ENCODE measurements at places on chromosomes 2 and 18.

DNA sequence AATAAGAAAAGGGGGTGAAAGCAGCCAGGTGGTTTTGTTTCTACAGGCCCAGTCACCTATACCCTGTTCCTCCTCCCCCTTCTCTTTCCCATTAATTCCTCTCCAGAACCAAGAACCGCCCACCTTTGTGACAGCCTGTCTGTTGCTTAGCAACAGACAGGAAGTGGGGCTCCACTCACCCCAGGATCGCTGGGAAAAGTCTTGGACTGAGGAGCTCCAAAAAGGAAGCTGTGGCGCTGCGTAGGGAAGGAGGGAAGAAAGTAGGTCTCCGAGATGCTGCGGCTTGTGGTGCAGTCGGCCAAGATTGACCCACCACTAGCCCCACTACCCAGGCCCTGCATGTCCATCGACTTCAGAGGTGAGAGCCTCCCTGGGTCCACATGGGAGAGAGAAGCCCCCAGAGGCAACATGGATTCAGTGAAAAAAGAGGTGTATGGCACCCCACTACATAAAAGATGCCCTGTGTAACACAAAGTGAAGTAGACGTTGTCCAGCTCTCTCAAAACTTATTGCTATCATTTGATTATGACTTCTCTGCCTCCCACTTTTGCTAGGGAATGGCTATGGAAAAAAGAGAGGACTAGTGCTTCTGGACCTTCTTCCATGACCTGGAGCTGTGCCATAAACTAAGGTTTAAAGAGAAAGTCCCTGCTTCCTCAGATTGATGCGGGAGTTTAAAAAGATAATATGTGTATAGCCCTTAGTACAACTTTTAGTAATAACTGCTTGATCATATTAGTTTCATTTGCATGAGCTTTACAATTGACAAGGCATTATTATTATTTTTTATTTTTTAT is at the start of gene FER1L5:
Gene FER1L5 (plus strand): TSS at position 201 of the 797 bp plus-strand sequence. CDS start 73 bp downstream, at position 274.
- peak; percentile 88 for DNase-seq

- DNase-seq = no peak
Observed at GRCh38 chr18:49096021-49096420, 145.3 kb upstream of the SMAD7 start.

- DNase-seq = no peak
Observed at GRCh38 chr2:215191477-215191876, 53.1 kb upstream of the ABCA12 start.

DNA sequence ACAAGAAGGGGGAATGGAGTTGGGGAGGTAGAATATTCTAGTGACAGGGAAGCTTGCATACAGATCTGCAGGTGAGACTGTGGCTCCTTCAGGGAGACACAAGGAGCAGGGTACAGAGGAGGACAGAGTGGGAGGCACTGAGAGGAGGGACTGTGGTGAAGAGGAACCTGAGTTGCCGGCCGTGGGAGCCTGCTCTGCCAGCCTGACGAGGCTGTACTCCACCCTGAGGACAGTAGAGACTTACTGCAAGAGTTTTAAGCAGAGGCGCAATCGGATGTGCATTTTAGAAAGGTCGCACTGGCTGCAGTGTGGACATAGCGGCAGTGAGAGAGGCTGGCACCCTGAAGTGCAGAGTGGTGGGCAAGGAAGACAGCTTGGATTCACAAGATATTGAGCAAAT is 185.8 kb downstream of the GFPT1 start:
- DNase-seq = no peak

DNA sequence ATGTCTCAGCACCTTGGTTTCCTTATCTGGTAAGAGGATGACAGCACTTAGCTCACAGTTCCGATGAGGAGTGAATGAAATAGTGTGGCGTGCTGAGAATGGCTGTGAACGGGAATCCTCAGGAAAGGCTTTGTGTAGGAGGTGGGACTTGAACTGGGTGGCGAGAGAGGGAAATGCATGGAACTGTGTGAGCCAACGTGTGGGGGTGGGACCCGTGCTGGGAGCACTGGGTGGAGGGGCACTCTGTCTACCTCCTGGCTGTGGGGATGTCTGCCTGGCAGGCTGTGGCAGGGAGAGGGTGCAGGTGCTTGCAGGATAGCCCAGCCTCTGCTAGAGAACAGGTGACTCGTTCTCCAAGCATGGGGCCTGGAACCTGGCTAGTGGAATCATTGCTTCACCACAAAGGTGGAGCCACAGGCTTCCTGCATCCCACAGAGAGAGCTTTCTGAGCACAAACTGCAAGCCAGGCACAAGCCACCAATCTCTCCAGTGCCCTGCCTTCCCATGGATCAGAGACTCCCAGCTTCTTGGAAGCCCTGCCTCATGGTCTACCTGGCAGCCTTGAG is 145.2 kb downstream of the CELF4 start:
- DNase-seq = no peak

DNA sequence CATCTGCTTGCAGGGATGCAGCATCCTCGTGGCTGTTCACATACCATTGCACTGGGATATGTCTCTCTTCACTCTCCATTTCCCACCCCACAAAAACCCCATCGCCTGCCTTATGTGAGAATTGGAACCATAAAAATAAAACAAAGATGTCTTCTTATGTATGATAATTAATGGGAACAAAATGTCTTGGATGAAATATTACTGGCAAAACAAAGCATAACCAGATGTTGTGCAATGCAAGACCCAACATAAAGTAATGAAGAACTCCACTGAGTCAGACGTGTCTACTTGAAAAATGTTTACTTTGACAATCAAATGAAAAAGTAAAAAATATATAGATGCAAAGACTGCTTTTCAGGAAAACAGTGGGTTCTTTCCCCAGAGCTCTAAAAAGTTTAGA is 611.3 kb upstream of the SYT4 start:
- no peak for DNase-seq

GRCh38 chr2:97995026-97995733 is 568 bp downstream of the TMEM131 start:
- peak; percentile 83 for DNase-seq

GRCh38 chr18:50011813-50012435 is 183.0 kb downstream of the MYO5B start:
- DNase-seq = no peak

DNA sequence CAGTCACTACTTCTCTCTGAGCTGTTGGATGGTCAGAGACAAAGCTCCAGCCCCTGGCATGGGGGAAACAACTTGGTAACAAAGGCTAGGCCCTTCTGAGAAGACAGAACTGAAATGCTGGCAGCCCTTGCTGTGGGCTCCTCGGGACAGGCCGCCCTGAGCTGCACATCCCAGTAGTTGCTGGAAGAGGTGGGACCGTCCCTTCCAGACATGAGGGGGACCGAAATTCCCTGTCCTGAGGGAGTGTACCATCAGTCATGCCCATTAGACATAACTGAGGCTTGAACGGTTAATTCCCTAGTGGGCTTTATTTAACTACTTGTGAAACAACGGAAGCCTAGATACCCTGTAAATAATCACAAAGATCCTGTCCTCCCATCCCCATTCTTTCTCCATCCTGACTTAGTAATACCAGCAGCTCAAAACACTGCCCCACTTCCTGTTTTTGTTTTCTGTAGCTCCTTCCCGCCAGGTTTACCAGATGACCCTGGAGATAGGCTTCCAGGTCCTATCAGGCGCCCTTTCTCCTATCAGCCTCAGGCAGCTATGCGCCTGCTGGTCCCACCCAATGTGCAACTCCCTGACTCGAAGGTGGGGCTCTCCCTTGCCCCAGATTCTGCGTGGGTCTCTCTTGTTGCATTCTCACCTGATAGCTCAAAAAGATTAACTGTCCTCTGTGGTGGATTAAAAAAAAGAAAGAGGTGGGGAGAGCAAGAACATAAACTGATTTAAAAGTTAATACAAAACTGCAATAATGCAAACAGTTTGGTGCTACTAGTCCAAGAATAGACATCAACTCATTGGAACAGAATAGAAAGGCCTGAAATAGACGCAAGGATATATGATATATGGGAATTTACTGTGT is 37.0 kb upstream of the NT5DC4 start:
- DNase-seq = no peak

GRCh38 chr2:152537081-152537651 is 180.1 kb downstream of the PRPF40A start:
- DNase-seq = no peak

DNA sequence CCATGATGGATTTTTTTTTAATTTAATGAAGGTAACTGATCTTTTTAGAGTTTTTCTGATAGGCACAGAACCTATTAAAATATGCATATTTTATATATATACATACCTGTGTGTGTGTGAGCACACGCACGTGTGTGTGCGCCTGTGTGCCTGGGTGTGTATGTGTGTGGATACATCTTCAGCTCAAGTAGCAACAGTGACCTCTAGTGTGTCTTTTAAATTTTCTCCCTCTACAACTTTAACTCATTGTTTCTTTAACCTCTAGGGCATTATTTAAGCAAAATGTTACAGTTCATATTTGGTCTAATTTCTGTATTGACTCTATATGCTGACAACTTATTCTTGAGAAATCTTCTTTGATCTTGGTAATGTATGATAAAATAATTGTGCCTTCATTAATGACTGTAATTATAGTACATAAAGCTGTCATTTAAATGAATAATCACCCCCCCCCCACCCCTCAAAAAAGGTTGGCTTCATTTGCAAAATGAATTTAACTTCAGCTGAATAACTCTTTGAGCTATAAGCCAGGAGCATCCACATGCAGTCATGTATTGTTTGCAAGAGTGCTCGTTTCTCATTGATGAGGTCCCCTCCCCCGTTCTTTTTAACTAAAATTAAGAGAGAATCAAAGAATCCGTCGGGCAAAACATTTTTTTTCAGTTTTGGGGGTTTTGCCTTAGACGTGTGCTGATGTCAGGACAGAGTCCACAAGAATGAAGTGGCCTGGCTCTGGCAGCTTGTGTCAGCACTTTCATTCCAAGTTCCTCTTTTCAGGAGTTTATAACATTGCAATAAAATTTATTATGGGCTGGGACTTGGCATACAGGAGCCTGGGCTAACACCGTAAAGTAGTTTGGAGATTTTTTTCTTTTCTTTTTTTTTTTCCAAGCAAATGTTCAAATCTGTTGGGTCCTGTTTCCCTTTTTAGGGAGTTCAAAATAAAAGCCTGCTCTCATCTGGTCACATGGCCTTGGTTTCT is 80.0 kb downstream of the ETAA1 start:
- DNase-seq = peak; percentile 19

GRCh38 chr2:226398580-226398979 is 401.0 kb downstream of the IRS1 start:
- DNase-seq = no peak

DNA sequence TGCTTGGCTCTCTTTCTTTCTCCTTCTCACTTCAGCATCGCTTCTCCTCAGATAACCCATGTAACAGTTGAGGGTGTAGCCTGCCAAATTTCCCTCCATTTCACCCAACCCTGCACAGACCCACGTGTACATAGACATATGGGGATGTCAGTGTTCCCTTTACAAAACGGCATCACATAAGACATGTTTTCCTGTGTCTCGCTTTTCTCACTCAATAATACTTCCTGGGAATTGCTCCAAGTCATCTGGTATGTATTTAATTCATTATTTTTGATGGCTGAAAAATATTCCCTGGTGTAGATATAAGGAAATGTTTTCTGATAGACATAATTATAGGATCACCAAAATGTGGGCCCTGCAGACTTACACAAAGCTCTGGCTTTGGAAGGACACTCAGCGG is 176.8 kb downstream of the LOXHD1 start:
- no peak for DNase-seq

DNA sequence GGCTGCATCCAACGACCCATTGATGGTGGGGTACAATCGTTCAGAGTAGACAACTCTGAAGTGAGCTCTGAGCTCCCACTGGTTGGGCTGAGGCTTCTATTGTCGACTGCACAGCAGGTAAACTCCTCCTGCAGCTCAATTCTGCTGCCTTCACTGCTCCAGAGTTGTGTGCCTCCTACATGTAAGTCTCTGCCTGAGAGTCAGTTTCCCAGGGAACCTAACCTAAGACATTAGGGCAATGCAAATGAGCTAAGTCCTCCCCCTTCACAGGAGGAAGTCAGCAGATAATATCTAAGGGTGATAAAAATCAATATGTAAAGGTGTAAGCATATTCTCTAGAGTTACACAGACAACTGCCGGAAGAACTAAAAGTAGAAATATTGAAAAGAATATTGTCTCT is 22.5 kb upstream of the ACYP2 start:
- DNase-seq = peak; percentile 38

- no peak for DNase-seq
Observed at GRCh38 chr2:7674606-7675005, 757.4 kb downstream of the RNF144A start.

DNA sequence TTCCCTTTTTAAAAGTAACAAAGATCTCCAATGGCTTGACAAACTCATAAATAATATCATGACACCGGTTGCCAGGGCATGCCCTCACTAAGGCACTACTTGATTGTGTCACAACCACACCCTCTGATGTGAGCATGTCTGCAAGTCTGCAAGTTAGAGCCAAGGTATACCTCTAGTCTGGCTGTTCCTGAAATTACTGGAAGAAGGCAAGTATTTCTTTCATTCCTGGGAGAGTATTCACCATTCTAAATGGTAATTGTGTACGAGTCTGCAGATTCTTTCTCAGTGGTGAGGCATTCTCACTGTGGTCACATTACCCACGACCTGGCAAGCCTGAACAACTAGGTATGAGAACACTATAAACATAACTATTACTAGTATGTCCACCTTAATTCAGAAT is 25.7 kb upstream of the RNU4ATAC start:
- no peak for DNase-seq

GRCh38 chr18:38587571-38587970 is 1022.0 kb upstream of the CELF4 start:
- DNase-seq = no peak

DNA sequence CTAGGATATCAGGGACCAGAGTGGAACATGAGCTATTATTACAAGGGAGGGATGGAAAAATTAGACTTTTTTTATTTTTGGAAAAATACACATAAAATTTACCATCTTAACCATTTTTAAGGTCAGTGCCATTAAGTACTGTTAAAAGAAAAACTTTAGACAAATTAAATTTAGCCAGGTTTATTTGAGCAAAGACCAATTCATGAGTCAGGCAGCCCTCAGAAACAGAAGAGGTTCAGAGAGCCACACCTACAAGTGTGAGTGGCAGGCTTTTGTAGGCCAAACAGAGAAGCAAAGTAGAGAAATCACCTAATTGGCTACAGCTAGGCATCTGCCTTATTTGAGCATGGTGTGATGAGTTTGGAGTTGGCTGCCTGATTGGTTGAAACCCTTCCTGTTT is 301.3 kb upstream of the RAB12 start:
- DNase-seq = no peak

DNA sequence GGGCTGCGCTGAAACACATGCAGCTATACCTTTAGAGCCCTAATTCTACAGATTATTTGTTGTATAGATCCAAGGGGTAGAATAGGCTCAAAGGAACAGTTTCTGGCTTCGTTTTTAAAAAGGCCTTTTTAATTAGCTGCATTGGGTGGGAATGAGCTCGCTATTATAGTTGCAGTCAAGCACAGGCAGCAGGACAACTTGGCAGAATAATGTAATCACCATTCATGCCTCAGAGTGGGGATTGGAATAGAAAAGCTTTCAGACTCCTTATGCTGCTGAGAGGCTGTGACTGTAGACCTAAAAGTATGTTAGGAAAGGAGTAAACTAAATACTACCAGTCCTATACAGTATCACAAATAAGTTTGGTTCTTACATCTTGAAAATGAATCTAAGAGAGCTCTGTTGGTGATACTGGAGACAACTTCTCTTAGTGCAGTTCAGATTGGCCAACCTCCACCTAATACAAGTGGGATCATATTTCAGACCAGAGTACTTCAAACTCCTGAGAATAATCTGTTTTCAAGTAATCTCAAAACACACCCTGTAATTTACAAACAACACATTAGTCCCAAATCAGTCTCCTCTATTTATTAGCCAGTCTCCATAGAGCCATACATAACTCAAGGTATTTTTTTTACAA is 121.4 kb downstream of the ANTXR1 start:
- DNase-seq = no peak

- DNase-seq = no peak
Observed at GRCh38 chr2:45288532-45289417, 279.5 kb upstream of the SIX2 start.
